HT1080 (cell line): ENCODE measurements at places on chromosomes 4 and X. TPM values are rescaled to one million over a fixed set of nuclear protein-coding genes. Genes with fewer than 3 reads are reported as not detected.

GRCh38 chr4:142243255-142243654 lies 602.8 kb downstream of the INPP4B start:
- no peak for DNase-seq

- no peak for DNase-seq
Observed at GRCh38 chr4:140281828-140282552, 91.5 kb upstream of the SCOC start.

DNA sequence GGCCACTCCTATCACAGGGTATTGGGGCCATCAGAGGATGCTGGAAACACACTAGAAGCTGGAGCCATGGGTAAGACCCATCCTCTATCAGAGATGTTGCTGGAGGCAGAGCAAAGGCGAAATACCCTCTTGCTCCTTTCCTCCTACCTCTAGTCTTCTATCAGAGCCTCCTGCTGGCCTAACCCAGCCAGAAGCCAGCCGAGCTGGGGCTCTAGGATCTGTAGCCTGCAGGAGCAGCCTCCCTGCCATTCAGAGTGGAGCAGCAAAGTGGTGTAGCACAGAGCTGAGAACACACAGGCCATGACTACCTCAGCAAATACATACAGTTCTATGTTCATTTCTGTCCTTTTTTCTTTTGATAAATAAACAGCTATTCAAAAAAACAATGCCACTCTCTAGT lies 35.7 kb downstream of the GATB start:
- no peak for DNase-seq

The TBX22 gene
- not detected in 2 replicates for total RNA-seq

DNA sequence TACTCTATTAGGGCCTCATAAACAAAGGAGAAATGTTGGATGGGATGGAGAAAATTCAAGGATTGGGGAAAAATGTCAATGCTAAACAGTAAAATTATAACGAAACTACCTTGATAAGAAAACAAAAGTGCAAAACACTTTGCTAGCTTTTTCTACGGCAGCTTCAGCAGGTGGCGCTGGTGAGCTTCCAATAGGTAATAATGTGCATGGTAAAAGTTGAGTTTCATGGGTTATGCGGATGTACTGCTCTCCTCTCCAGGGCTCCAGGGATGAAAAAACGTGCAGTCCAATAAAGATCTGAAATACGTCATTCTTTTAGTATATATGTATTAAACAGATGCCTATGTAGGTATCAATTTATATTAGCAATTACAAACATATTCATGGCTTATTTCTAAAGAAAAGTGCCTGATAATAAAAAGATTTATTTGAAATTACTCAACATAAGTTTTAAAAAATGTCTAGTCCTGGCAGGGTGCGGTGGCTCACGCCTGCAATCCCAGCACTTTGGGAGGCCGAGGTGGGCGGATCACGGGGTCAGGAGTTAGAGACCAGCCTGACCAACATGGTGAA lies 239.6 kb downstream of the GRXCR1 start:
- DNase-seq, result peak; percentile 69

The HHIP gene
- total RNA-seq, result 36.9 and 48.8 TPM in 2 replicates

GRCh38 chr4:128660361-128661215 lies 148.9 kb upstream of the JADE1 start:
- DNase-seq, result no peak

GRCh38 chr4:126582737-126583136 lies 1050.0 kb upstream of the INTU start:
- DNase-seq, result peak; percentile 13

- DNase-seq, result no peak
Observed at GRCh38 chrX:144715337-144715736, 532.0 kb upstream of the SPANXN1 start.

- DNase-seq, result peak; percentile 79
Observed at GRCh38 chr4:83358410-83358809, 23.8 kb upstream of the HPSE start.

DNA sequence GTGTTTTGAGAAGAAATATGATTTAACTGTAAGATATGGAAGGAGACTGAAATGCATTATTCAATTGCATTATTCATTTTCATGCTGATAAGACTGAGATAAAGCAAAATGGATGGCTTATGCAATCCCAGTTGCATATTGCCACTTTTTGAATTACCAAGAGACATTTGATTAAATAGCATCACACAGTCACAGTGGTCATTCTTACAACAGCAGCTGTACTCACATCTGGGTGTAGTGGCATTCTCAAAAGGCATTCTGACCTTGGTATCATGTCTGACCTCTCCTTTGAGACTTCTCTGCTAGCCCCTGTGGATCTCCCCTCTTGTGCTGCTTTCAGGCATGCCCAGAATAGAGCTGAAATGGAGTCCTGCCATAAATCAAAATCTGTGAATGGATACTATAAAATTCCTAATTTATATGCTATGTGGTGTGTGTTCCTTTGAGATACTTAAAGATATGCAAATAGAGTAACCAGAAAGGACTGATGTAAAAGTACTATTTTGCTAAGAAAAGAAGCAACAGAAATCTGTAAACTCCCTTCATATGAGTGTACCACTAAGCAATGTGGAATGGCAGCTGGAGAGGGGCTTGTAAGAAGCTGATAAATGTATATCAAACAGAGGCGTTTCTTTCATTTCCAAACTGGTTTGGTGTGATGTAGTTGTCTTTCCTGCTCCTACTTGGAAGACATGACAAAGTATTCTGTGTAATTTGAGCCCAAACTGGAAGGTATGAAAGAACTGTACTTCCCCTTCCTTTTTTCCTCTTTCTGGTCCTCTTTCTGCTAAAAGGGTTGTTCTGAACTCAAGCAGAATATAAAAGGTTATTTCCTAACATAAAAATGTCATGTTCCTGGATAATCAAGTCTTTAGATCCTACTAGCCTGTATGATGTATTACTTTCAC lies 25.4 kb upstream of the METAP1 start:
- no peak for DNase-seq

The FGB gene
- not detected in 2 replicates for total RNA-seq

The PHKA1 gene
- total RNA-seq, result 6.9 and 8.3 TPM in 2 replicates

GRCh38 chr4:117965622-117966021 lies 68.7 kb upstream of the NDST3 start:
- DNase-seq, result no peak

DNA sequence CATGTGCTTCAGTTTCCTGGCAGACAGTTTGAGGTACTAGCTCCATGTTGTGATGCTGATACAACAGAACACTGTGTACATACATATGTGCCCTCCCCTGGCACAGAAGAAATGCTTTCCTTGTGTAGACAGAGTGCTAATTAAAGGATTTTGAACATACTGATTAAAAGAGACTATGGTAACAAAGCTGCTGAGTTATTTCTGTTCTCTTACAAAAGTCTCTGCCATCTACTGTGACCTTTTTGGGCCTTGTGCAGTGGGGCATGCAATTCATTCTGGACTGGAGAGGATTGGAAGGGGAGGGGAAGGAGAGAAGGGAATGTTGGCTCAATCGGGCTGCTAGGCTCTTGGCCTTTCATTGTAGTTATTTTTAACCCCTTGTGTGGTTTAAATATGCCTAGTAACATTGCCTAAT lies 6.0 kb downstream of the PDLIM5 start:
- no peak for DNase-seq

The GRPR gene
- not detected in 2 replicates for total RNA-seq

- peak; percentile 11 for DNase-seq
Observed at GRCh38 chr4:114226968-114227760, 247.7 kb upstream of the ARSJ start.

DNA sequence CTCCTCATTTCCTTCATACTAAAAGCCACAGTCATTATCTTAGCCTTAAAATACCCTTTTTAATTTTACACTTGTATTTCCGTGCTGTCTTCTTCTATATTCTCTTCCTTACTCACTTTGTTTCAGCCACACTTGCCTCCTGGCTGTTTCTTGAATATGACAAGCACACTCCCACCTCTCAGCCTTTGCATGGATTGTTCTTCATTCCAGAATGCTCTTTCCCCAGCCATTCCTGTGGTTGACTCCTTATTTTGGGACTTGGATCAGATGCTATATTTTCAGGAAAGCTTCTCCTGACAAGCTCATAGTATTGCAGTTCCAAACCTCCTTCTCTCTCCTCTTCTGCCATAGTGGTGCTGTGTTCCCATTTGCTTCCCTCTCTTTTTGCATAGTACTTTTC lies 291.3 kb downstream of the PDHA2 start:
- no peak for DNase-seq

GRCh38 chr4:107658400-107659336 lies 61.4 kb downstream of the PAPSS1 start:
- DNase-seq, result no peak

- no peak for DNase-seq
Observed at GRCh38 chr4:25628451-25628850, 27.2 kb upstream of the SLC34A2 start.

The MAOB gene
- not detected in 2 replicates for total RNA-seq

- DNase-seq, result peak; percentile 61
Observed at GRCh38 chr4:10033191-10033881, 12.0 kb upstream of the SLC2A9 start.

The ATP1B4 gene
- total RNA-seq, result not detected in 2 replicates

DNA sequence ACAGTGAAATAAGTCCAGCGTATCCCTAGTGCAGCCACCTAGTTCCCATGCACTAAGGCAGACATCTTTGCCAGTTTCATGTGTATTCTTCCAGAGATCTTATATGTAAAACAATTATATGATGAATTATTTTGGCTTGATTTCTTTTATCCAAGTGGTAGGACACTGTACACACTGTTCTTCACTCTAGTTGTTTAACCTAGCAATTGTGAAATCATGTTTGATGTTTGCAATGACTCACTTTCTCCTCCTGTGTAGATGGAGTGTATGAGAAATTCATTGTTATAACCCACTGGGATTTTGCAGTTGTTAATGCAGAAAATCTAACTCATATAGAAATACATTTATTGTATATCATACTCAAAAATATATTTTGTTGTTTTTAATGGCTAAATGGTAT lies 17.5 kb upstream of the TBC1D1 start:
- DNase-seq, result peak; percentile 76

GRCh38 chr4:184039963-184040383 lies 134.9 kb downstream of the STOX2 start:
- no peak for DNase-seq

GRCh38 chrX:116111497-116111896 lies 59.0 kb upstream of the AGTR2 start:
- no peak for DNase-seq

The CMC4 gene
- 10.0 and 12.5 TPM in 2 replicates for total RNA-seq

DNA sequence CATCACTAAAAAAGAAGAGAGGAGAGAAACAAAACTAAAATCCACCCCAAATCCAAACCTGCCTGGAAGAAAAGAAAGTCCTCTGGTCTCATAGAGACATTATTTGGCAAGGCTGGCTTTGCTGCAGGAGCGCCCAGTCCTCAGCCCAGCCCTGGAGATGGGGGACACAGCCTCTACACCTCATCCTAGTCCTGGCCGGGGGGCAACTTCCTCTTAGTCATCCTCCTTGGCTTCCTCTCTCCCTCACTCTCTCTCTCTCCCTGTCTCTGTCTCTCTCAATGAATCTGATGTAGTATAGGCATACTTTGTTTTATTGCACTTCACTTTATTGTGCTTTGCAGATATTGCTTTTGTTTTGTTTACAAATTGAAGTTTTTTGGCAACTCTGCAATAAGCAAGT lies 55.8 kb upstream of the MAGEB10 start:
- DNase-seq, result peak; percentile 58

GRCh38 chrX:119004920-119005524 lies 30.6 kb downstream of the LONRF3 start:
- DNase-seq, result peak; percentile 38
